Fibroblast of skin of left quadriceps (primary cell): ENCODE measurements at places on chromosomes 7 and 10.
A peak's percentile ranks its signal among the peaks of the same experiment; 100 is the strongest.

- DNase-seq: peak; percentile 82
Observed at GRCh38 chr10:30185916-30186315, 126.5 kb upstream of the JCAD start.

DNA sequence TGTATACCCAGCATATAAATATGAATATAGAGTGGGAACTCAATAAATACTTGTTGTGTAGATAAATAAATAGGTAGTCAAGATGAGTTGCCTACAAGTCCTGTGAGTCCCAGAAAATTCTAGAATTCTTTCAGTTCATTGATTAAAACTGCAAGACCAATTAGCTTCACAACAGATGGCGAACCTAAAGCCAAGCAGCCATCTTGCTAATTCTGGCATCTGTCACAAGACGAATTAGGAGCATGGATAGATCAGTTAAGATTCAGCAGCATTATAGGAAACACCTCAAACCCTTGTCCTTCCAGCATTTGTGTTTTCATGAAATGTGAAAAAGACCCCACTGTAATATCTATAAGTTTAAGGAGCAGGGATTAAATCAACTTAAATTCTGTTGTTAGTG is 552.7 kb downstream of the MAGI2 start:
- DNase-seq: no peak

DNA sequence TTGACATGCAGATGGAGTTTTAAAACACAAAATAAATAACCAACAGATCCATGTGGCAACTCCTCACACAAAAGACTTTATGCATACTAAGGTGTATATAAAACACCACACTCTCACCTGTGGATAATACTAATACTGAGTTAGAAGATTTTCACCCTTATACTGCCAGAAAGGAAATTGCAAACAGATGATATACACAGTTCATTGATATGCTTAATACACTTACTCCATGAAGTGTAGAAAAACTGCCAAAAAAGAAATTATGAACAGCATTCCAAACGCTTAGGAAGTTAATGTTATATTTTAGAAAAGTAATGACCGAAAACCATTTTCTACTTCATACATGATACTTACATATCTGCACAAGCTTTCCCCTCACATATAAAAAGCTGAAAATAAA is 17.6 kb upstream of the SNX13 start:
- no peak for DNase-seq

- peak; percentile 77 for DNase-seq
Observed at GRCh38 chr7:85554236-85555178, 367.7 kb upstream of the SEMA3D start.

DNA sequence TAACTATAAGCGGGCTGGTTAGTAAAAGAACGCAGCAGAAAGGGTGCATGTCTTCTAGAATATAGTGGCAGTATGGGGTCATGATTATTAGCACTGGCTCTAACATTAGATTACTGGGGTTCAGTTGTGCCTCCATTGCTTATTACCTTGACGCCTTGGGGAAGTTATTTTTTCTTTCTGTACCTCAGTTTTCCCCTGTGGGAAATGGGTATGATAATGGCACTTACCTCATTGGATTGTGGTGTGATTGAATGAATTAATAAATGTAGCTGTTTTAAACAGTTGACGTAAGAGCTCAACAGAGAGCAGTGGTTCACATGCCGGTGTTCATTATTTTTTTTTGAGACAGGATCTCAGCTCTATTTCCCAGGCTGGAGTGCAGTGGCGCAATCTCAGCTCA is 116.5 kb downstream of the LRRC4 start:
- no peak for DNase-seq

DNA sequence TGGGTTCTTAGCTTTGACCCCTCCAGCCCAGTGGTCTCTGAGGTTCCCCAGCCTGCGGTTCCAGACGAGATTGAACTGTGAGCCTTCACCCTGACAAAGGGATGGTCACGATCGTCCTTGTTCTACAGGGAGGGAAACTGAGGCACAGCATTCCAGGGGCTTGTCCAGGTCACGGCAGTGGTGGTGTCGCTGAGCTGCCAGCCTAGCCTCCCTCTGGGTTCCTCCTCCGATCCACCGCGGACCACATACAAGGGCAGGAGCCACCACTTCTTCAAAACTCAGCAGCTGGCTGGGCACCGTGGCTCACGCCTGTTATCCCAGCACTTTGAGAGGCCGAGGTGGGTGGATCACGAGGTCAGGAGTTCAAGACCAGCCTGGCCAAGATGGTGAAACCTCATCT is 35.8 kb downstream of the ELFN1 start:
- no peak for DNase-seq

- no peak for DNase-seq
Observed at GRCh38 chr10:88346144-88346977, 236.8 kb downstream of the RNLS start.

DNA sequence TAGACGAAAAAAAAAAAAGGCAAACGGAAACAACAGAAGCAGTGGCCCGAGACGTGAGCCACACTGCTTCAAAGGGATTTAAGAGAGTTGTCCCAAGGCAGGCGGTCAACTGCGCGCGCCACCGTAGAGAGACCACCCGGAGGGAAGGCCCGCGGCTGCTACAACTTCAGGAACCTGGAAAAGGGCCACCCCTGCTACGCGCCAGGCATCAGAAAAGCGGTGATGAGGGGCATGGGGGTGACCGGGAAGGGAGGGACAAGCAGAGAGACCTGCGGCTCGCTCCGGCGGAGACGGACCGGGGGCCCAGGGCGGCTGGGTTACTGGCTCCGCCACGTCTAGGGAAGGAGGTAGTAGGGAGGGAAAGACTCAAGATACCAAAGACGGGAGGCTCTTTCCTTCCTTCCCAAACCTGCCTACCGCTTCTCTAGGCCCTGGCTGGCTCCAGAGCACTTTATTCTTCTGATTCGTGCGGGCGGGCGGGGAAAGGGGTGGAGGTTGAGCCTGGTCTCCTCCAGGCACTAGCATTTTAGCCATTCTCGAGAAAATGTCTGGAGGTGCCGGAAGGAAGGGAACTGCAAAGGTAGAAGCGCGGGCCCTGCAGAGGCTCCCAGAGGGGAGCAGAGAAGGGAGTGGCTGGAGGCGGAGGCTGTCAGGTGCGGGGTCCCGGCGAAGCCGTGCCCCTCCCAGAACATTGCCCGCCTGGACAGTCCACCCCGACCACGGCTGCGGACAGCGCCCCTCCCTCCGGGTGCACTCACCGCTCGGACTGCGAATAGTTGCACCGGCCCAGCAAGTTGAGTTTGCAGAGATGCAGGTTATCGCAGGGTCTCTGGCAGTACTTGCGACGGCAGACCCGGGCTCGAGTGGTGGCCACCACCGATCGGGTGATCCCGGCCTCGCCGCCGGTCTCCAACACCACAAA is 993 bp downstream of the ZC3HAV1 start:
- DNase-seq: no peak

DNA sequence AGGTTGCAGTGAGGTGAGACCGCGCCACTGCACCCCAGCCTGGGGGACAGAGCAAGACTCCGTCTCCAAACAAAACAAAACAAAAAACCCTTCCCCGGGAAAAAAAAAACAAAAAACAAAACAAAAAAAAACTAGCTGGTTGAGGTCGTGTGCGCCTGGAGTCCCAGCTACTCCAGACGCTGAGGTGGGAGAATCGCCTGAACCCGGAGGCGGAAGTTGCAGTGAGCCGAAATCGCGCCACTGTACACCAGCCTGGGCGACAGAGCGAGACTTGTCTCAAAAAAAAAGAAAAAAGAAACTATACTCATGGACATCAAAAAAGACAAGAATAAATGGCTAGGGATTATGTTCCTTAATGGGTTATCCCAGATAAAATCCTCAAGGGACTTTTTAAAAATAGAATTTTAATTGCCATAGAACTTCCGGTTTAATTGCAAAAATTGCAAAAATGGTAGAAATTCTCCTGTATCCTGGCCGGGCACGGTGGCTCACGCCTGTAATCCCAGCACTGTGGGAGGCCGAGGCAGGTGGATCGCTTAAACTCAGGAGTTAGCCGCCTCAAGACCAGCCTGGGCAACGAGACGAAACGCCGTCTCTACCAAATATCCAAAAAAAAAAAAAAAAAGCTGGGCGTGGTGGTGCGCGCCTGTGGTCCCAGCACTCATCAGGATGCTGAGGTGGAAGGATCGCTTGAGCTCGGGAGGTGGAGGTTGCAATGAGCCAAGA is 37.8 kb downstream of the KLHDC10 start:
- DNase-seq: no peak

DNA sequence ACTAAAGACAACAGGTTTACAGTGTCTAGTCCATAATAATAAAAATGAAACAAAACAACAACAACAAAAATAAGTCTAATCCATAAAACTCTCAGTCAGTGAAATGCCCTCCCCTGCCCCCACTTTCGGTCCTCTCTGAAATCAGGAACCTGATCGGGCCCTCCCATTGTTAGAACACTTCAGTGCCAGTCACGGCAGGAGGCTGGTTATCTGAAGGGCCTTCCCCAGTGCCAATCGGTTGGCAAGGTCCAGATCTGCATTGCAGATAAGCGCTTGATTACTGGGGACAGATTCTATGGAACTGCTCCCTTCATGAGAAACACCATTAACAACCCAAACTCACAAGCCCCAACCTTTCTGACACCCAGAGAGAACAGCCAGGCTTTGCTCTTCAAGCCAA is 72.2 kb upstream of the EEPD1 start:
- DNase-seq: no peak

GRCh38 chr7:87140271-87140748 is 11.9 kb upstream of the DMTF1 start:
- no peak for DNase-seq

- peak; percentile 75 for DNase-seq
Observed at GRCh38 chr7:115618676-115619075, 411.9 kb downstream of the TFEC start.

DNA sequence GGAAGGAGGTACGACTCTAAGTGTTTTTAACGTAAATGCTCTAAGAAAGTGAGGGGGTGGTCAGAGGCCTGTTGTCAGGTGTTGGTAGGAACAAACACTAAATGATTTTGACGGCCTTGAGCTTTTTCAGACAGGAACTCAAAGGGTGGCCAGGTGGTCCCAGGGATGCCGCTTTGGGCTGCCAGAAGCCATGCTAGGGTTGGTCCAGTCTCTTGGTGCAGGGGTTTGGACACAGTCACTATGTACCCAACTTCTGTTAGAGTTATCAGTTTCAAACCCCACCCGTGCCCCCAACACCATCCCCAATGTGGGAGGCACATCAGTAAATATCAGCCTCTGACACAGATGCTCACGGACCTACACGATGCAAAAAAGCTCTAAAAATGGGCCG is 9.3 kb downstream of the ATP6V0E2 start:
- DNase-seq: no peak

- DNase-seq: no peak
Observed at GRCh38 chr10:131231965-131232541, 79.5 kb downstream of the TCERG1L start.

DNA sequence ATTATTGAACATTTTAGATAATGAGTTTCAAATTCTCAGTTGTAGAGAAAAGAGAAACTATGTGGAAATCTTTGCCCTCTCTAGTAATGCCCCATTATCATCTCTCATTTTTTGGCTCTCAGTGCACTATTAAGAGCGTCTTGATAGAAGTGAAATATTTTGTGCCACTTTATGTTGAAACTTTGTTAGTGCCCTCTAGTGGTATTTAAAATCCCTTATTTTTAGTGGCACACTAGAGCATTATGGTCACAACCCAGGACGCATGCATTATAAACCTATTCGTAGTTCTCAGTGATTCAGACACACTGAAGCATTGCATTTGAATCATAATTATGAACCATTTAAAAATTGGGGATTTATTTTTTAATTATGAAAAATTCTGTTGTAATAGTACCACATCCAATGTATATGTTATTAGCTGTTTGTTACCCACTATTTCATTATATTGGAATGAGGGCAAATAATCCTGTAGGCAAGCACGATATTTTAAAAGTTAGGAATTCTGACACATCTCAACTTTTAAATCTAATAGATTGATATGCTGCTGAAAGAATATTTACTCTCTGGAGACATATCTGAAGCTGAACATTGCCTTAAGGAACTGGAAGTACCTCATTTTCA is 21.9 kb downstream of the PDCD4 start:
- no peak for DNase-seq

DNA sequence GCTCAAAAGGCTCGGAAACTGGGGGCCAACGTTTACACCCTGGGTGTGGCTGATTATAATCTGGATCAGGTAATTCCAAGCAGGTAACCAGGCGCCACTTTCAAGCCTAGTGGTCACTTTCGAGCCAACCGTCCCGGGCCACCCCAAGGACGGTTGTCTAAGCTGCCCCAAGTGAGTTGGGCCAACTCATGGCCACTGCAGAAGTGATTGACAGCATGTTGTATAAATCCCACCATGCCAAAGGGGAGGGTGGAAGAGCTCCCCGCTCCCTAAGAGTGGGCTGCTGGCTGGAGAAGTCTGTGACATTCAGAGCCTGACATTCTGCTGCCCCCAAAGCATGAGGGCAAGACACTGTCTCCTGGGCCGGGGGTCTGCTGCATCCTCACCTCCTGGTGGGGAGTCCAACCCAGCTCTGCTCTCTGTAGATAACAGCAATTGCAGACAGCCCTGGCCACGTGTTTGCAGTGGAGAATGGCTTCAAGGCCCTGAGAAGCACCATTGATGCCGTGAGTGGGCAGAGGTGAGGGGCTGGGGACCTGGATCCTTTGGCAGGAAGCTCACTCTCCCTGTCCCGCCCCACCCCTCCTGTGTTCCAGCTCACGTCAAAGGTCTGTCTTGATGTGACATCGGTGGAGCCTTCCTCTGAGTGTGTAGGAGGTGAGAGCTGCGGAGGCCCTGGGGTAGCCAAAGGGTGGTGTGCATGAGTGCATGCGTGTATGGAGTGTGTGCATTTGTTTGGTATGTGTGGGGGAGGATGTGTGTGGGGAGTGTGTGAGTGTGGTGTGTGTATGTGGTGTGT is 10.8 kb downstream of the ANTXRL start:
- no peak for DNase-seq

- DNase-seq: no peak
Observed at GRCh38 chr10:84008878-84009277, 130.4 kb upstream of the GHITM start.

DNA sequence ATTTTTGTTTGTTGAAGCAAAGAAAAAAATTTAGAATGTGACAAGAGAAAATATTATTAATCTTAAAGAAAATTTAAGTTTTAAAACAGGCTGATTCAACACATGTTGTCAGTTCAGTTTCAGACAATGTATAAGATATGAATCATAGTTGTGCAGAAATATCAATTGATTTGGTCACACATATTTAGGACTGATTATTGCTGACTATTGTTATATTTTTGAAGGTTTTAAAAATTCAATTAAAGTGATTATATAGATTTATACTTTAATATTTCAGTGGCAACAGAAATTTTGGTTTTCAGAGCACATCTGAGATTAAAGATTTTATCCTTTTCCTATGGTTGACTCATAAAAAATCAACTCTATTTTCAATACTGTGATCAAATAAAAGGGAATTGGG is 132.5 kb downstream of the PON1 start:
- no peak for DNase-seq

- DNase-seq: peak; percentile 53
Observed at GRCh38 chr7:28759475-28759971, 198.6 kb downstream of the TRIL start.

DNA sequence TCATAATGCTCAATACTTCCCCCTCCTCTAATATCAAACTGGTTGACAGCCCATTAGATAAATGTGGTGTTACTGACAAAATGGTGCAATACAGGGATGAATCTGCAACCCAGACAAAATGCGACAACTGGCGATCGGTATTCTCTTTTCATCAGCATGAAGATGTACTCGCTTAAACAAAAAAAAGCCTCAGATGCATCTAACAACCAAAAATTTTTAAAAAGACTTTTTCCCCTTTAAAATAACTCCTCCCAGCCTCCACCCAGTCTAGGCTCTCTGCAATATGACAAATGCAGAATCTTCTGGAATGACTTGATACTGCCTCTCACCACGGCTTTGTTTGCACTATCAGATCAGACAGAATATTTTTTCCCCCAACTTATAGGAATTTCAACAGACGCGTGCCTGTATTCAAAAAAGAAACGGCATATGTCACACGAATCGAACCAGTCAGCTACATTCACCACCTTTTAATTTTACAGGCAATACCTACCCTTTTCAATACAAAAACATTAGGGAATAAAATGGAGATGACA is 1.2 kb downstream of the YWHAG start:
- no peak for DNase-seq
